HCT116 (cell line): ENCODE measurements at places on chromosomes 13 and 19. TPM values are rescaled to one million over a fixed set of nuclear protein-coding genes. Genes with fewer than 3 reads are reported as not detected.

GRCh38 chr19:47351548-47351947 lies 2.4 kb downstream of the DHX34 start:
- DNase-seq, result peak; percentile 41

DNA sequence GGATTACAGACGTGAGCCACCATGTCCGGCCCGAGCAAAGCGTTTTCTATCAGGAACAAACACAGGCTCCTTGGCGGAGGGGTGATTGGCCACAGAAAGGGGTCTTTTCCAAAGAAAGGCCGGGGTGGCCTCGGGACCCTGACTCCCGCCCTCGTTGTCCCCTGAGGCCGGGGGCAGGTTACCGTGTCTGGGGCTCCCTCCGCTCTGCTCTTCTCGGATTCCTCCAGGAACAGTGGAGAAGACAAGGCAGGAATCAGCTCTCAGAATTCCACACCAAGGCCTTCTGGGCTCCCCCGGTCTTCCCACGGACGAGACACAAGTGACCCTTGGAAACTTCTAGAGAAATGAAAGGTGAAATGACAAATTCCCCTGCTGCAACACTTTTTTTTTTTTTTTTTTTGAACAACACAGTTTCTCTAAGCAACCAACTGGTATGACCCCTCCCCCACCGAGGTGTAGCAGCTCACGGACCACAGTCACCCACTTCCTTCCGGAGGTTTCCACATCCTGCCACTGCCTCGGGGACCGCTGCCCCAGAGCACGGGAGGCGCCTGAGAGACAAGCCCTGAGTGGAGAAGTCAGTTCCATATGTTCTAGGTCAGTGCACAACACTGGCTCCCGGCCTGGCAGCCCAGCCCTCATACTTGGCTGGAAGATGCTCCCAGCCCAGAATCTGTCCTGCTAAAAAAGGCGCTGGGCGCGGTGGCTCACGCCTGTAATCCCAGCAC lies 11.0 kb downstream of the MOB3A start:
- DNase-seq, result no peak

Gene FGF22
- 1.5 TPM for total RNA-seq

DNA sequence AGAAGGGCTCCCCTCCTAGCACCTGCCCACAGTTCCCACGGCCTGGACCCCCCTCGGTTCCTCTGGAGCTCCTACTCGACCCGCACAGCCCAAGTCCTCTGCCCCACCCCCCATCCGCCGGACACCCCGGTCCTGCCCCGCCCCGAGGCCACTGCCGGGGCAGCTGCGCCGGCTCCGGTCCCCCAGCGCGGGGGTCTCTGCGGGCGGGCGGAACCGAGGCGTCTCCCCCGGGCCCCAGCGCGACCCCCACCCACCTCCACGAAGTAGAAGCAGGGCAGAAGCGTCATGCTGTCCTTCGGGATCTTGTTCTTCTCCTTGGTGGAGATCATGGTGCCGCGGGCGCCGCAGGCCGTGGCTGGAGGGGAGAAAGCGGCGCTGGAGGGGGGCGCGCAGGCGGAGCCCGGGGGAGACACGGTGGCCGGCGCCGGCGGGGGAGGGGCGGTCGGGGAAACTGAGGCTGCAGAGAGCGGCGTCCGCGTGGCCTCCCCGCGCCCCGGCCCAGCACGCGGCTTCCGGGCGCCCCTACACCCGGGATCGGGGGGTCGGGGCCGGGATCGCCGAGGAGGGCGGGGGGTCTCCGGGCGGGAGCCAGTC lies 427 bp downstream of the PLPPR3 start:
- DNase-seq, result no peak

- no peak for DNase-seq
Observed at GRCh38 chr13:49925881-49926418, 10.2 kb downstream of the SPRYD7 start.

Gene ARRDC5
- total RNA-seq, result not detected

Gene SIAH3
- total RNA-seq, result not detected

GRCh38 chr13:99258946-99259345 lies 767 bp upstream of the GPR18 start:
- DNase-seq, result no peak

DNA sequence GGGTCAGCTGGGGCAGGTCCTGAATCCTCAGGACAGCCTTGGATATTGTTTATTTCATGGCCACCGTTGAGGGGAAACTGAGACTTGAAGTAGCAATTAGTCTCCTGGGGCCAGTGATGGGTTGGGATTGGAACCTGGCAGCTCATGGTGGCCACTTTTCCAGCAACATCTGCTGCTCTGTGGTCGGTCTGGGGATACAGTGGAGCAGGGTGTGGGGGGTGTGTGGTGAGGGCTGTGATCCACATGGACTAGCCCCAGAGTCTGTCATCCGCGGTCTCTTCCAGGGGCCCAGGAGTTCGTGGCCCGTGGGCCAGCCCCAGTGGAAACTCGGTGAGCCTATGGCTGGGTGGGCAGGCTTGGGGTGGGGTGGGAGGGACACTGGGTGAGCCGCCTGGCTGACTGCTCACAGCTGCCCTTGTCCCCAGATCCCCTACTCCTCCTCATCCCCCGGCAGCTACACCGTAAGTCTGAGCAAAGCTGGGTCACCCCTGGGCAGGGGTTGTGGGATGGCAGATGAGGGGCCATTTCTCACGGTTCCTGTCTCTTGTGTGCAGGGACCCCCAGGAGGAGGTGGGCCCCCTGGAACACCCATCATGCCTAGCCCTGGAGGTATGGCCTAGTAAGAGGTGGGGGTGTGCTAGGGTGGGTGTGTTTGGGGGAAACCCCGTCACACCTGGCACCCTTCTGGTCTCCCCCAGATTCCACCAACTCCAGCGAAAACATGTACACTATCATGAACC lies 5.5 kb downstream of the ISYNA1 start:
- no peak for DNase-seq

GRCh38 chr13:93635616-93636032 lies 409.0 kb downstream of the GPC6 start:
- DNase-seq, result no peak

Gene KIR3DL2
- total RNA-seq, result not detected

Gene CC2D1A
- total RNA-seq, result 51.5 TPM

Gene LAIR2
- total RNA-seq, result not detected

GRCh38 chr19:10625003-10625761 lies at the start of gene SLC44A2:
TSS of gene SLC44A2 (plus strand) at chr19:10625553. CDS start at chr19:10625634, 81 bp downstream.
- DNase-seq, result peak; percentile 38

- DNase-seq, result no peak
Observed at GRCh38 chr19:6276447-6276846, 3.3 kb downstream of the MLLT1 start.

Gene DMKN
- total RNA-seq, result 246 TPM

- DNase-seq, result no peak
Observed at GRCh38 chr19:58563034-58563573, 4.7 kb upstream of the UBE2M start.

Gene CYP4F8
- not detected for total RNA-seq

Gene GRIN3B
- total RNA-seq, result 0.69 TPM

DNA sequence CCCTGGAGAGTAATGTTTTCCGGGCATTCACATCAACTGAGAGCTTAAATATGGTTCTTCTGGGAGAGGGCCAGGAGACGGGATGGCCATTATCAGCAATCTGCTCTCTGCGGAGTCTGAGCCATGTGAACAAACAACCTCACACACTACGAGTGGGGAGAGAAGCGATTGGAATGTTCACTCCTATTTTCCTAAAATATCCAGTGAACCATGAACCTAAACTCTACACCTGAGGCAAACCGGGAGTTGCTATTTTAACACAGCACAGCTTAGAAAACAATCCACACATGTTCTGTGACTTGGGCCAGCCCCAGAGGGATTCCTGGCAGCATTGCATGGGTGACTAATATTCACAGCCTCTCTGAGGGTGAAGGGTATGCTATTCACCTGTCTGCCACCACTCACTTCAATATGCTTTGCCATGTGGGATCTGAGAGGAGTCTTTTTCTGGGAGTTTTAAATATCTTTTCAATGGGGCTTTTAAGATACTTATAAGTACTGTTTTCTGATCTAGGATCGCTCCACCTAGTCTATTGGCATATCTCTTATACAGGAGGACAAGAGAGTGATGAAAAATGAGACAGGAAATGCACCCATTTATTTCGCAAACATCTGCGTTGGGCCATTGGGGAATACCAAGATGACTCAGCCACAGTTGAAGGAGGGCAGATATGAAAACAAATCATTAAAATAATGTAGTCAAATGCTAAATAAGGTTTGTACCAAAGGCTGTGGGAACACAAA lies 72.6 kb upstream of the SERP2 start:
- DNase-seq, result peak; percentile 36

GRCh38 chr19:32615569-32615968 lies 34.6 kb downstream of the PDCD5 start:
- DNase-seq, result no peak

DNA sequence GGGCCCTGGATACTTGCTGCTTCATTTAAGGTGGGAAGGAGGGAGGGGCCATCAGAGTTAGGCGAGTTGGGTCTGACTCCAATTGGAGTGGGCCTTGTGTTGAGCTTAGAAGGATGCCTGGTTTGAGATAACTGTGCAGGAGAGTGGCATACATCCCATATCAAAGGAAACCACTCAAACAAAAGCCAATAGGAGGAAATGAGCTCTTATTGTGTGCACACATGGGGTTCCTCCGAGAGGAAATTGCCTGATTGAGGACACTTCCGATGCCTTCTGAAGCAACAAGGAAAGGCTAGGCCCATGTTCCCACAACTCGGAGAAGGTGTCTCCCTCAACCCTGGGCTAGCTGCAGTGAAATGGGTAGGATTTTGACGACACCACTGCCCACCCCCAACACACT lies 19.6 kb downstream of the MBNL2 start:
- no peak for DNase-seq

Gene SSC5D
- 1.5 TPM for total RNA-seq

Gene ACER1
- not detected for total RNA-seq

Gene F2RL3
- total RNA-seq, result 0.10 TPM

DNA sequence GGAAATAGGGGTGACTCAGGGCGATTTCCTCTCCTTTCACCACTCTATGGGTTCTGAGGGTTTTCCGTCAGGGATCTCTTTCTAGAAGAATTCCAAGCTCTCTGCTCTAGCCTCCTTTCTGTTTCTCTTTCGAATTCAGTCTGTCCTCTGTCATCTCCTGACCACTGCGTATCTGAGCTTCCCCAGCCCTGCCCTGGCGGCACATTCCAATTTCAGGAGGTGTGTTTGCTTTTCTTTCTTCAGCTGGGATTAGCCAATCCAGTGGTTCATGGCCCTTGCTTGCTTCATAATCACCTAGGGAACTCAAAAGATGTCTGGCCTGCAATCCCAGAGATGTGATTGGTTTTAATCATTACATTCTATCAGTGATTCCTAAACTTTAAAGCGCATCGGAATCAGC lies 9.4 kb downstream of the IFNL2 start:
- DNase-seq, result no peak

DNA sequence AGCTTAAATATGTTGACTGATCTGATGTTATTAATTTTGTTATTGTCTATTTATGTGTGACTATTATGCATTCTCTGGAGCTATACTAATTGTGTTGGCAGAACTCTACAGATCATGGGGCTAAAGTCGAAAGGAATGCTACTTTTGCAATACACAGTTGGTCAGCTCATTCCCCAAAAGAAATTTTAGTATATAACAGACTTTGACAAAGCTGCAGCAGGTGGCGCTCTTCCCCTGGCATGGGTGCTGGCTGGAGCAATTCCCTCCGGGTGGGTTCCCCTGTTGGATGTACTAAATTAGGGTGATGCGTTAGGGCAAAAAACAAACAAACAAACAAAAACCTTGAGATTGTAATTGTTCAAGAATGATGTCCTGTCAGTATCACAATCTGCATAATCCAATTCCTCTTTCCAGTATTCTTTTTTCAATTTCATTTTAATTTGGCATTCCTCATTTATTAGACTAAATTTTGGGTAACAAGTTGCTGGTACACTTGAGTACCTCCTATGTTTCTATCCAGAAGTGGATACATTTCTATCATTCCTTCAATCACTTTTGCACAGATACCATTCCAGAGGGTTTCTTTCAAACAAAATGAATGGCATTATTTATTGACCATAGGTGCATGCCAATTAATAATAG lies 322.8 kb upstream of the EDNRB start:
- no peak for DNase-seq

Gene PALM
- 43.7 TPM for total RNA-seq

DNA sequence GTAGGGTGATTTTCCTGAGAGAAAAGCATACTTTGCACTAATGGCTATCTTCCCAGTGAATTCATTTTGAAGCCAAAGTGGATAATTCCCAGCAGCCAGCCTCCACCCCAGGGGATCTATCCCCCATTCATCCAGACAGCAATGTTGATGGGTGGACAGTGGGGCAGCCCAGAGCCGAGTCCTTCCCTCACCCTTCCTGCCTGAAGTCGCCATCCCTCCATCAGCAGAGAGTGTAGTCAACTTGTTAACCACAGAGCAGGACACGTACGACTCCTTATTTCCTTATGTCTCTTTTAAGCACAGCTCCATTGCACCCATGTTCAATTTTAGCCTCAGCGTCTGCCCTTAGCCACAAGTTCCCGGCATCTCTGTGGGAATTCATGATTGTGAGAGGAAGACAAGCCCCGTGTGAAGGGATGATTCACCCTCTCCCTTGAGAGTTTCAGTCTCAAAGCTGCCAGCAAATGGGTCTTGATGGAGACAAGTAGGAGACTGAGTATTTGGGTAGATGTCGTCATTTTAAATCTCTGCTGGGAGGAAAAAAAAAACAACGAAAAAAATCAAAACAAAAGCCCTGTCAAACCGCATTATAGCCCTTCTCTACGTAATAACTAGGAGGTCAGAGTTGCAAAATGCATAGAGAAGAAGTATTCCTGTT lies 58.3 kb upstream of the MEDAG start:
- DNase-seq, result no peak

Gene DACH1
- not detected for total RNA-seq

GRCh38 chr13:89684896-89685295 lies 1662.6 kb upstream of the MIR17HG start:
- no peak for DNase-seq

- DNase-seq, result no peak
Observed at GRCh38 chr19:53532362-53532761, 5.6 kb upstream of the ZNF331 start.

GRCh38 chr13:86464193-86464592 lies 665.0 kb upstream of the SLITRK6 start:
- DNase-seq, result no peak

Gene KIR2DL4
- not detected for total RNA-seq

Gene ARGLU1
- total RNA-seq, result 57.8 TPM

Gene PPP1R13L
- total RNA-seq, result 89.1 TPM

Gene ACP5
- 1.2 TPM for total RNA-seq

Gene C19orf38
- total RNA-seq, result 0.74 TPM

GRCh38 chr13:39916330-39916729 lies 260.9 kb downstream of the COG6 start:
- DNase-seq, result no peak

Gene ZNF155
- total RNA-seq, result 2.2 TPM
